ENCODE measurements at places on chromosomes 6 and 20.

- no peak for DNase-seq
Measured at GRCh38 chr6:11432713-11433450, 104.7 kb upstream of the TMEM170B start.

DNA sequence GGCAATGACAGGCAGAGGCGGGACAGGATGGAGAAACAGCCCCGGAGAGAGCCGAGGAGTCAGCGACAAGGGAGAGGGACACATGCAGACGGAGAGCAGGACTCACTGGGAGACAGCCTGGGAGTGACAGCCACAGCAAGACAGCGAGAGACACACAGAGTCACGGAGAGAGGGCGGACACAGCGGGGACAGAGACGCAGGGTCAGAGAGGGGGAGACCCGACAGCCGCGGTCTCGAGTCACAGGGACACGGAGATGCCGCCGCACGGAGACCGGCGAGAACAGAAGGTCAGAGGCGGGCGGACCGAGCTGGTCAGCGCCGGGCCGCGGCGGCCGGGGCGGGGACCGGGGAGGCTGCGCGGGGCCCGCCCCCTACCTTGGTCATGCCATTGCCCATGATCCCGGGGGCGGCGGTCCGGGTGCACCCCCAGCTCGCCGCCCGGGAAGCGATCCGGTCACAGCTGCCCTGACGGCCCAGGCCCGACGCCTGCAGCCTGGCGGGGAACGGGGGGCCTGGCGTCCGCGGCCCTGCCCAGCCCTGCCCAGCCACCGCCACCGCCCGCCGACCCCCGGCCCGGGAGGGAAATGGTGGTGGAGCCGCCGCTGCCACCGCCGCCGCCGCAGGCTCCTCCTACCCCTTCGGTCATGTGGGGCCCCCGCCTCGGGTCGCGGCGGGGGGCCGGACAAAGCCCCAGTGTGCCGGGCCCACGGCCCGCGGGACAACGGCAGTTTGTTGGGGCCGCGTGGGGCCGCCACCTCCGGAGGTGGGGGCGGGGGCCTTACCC is at the start of the genes DUSP15 and TTLL9:
TSS of gene DUSP15 (minus strand) at position 586 of the 784 bp plus-strand sequence. CDS start at position 396, 190 bp downstream.
TSS of gene TTLL9 (plus strand) at position 693 of the 784 bp plus-strand sequence. CDS start 493 bp downstream, outside the sequence.
- DNase-seq, result no peak

DNA sequence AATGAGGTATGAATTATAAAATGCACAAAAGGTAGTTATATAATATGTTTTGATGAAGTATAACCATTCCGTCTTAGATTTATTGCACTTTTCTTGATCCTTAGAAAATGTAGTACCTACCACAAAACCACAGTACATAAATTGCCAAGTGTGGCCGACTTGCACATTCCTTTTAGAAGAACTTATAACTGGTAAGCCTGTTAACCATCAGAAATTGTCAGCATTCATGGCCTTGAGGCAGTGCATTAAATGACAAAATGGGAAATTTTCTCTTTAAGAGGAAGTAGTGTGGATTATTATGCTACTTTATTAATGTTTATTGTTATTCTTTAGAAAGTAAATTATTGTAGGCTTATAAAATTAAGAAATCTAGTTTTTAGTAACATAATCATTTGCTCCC is 29.6 kb downstream of the TAB2 start:
- no peak for DNase-seq

- DNase-seq, result no peak
Measured at GRCh38 chr6:166206066-166206465, 38.4 kb upstream of the TBXT start.

GRCh38 chr6:165634101-165634880 is 28.8 kb downstream of the PDE10A start:
- DNase-seq, result no peak

DNA sequence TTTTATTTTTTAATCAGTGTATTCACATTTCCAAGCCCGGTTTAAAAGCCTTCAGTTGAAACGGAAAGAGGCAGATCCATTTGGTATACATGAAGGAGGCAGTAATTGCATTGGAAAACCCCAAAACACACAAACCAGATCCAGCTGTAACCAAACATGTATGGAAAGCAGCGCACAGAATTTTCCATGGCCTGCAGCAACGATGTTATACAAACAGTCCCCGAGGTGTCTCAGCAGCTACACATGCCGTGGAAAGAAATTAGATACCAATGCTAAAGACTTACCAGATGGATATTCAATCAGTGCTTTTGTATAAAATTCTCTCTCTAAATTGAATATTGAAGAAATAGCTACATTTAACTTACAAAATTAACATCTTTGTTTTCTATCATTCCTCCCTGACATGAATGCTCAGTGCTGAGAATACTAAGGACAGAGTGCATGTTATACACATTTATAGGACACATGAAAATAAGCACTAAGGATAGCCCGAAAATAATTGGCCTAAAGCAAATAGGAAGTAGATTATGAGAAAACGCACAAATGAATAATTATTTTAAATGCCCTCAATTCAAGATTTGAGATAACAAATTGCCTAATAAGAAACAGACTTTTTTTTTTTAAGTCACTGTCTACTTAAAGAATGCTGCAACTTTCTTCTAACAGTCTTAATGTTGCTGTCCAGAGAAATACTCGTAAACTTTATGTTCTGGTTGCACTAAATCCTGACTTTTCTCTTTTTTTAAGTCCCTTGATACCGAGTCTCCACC is 713.1 kb downstream of the HDGFL1 start:
- no peak for DNase-seq

DNA sequence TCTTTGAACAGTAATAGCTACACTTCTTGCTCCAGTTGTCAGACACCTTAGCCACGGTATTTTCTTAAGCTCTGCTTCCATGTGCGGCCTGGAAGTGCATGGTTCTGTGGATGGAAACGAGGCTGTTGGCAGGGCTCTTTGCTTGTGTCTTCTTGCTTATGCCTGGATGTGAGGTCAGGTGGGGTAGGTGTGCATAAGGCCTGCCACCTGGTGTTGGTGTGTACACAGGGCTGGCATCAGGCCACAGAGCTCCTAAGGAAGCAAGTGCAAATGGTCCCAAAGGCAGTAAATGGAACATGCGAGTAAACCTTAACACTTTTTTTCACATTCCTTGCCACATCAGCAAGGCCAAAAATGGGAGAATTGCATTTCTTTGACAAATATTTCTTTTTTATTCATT is 158.1 kb upstream of the GMDS start:
- no peak for DNase-seq
